ENCODE measurements at places on chromosomes 13 and 19.

GRCh38 chr13:97751477-97751876 lies 202.0 kb upstream of the IPO5 start:
- no peak for DNase-seq

DNA sequence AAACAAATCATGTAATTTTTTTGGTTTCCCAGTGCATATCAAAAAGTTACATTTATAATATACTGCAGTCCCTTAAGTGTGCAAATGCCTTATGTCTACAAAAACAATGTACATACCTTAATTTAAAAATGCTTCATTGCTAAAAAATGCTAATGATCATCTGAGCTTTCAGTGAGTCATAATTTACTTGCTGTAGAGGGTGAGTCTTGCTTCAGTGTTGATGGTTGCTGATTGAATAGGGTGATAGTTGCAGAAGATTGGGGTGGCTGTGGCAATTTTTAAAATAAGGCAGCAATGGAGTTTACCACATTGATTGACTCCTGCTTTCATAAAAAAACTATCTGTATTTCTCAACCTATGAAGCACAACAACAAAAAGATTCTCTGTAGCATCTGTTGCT lies 613.9 kb downstream of the TBC1D4 start:
- no peak for DNase-seq

- no peak for DNase-seq
These were observed 123.5 kb downstream of the CRYL1 start for GRCh38 chr13:20401931-20402856.

DNA sequence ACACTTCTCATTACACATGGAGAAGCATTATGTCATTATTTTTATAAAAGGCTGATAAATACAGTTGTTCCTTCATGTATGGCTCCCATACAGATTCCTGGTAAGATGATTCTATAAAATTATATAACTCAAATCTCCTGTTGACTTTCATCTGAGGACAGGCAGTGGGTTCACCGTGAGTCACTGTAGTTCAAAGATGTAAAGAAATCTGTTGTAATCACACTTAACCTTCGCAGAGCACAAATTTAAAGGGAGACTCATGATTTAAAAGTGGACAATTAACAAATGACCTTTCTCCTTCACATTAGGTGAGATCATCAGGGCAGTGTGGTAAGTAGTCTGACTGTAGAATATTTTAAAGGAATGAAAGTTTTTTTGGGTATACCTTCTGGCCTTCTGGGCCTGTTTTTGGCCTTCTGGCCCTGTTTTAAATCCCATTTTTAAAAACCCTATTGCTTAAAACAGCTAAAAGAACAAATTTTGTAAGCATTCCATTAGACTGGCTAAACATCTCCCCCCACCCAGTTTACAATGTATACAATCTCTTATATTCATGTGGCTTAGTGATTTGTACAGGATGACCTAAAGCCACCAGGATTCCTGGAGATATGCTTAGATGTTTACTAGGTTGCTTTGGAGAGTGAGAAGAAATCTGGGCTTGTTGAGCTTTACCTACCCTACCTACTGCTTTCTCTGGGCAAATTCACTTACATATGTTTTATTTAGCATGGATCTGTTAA lies 171.2 kb downstream of the ITGBL1 start:
- DNase-seq: no peak

GRCh38 chr13:35219021-35219420 lies 257.5 kb downstream of the MAB21L1 start:
- DNase-seq: no peak
